ENCODE measurements at places on chromosomes 2 and 18.

- no peak for DNase-seq
These were observed 94.5 kb downstream of the SNTG2 start for GRCh38 chr2:1045109-1045508.

DNA sequence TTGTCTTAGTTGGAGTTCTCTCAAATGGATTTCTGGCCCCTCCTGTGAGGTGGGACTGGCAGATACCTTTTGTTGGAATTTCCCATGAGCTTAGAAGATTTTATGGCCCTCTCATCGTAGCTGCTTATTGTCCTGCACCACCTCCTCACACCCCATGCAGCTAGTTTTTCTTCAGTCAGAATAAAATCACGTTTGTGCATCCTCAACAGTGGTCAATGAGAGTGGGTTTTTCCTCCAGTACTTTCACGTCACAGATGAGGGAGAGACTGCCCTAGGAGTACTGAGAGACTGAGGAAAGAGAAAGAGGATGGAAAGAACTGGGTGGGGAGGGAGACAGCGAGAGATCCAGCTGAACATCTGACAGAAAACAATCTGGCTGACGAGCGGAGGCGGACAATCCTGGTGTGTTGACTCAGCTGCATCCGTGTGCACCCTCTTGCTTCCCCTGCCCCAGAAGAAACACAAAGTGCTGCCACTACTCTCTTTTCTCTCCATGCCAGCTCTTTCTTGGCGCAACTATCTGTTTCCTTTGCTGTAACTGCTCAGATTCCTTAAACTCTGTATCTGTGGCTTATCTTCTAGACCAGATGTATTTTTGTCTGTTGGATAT is 7.4 kb downstream of the RAPGEF4 start:
- no peak for DNase-seq

GRCh38 chr2:33458248-33458819 is 18.1 kb upstream of the RASGRP3 start:
- DNase-seq: no peak

- peak; percentile 2 for DNase-seq
These were observed 152.5 kb downstream of the PLEKHA3 start for GRCh38 chr2:178632729-178633128.

GRCh38 chr2:165898381-165898780 is 55.2 kb downstream of the TTC21B start:
- DNase-seq: no peak

DNA sequence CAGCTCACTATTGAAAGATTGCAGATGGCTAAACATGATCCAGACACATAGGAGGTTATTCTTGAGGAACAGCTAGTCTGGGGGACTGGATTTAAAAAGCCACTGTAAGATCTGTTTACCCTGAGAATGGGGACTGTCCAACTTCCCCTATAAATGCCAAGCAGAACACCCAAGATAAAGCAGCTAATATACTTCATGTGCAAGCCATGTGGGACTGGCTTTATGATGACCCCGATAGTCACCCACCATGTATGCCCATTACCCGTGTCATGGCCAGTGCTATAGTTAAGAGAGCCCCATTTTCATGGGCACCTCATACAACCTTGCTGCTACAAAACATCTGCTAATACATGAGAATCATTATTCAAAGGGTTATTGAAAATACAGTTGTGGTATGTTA is 16.0 kb downstream of the YPEL5 start:
- no peak for DNase-seq

GRCh38 chr2:68716604-68717304 is 17.9 kb upstream of the ARHGAP25 start:
- no peak for DNase-seq

GRCh38 chr2:25276569-25277465 is 64.9 kb downstream of the DNMT3A start:
- DNase-seq: peak; percentile 94

DNA sequence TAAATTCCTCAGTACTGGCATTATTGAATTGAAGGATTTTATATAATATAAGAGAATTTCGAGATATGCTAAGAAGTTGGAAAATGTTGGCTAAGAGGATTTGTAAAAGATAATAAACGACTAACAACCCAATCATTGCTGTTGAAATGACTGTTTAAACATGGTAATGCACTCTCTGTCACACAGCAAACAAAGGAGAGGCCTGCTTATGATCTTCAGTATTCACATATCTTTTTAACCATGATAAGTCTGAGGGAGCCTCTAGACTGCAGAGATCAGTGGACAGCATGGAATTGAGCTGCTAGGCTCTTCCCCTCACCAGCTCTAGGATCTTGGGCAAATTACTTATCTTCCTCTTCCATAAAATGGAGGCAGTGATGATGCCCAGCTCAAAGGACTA is 2.7 kb downstream of the KCTD18 start:
- no peak for DNase-seq

DNA sequence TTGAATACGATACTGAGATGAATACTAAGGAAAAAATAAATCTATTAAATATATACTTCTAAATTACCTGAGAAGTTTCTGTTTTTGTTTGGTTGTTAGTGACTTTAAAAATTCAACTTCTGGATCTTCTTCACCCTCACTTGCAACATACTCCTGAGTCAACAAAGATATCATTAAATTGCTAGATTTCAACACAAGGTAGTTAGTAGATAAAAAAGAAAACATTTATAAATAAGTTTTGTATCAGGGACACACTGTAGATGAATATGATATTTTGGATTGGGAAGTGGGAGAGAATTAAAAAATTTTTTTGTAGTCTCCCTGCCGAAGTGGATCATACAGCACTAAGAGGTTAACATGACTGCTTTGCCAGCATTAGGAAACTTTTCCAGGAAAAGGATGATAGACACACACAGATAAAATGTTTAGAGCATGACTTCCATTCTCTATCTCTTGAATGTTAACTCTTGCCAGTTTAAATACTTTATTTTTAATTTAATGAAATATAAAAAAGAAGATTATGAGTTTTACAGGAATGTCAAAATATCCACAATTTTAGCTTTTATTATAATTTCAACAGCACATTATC is 15.9 kb downstream of the SP9 start:
- no peak for DNase-seq

DNA sequence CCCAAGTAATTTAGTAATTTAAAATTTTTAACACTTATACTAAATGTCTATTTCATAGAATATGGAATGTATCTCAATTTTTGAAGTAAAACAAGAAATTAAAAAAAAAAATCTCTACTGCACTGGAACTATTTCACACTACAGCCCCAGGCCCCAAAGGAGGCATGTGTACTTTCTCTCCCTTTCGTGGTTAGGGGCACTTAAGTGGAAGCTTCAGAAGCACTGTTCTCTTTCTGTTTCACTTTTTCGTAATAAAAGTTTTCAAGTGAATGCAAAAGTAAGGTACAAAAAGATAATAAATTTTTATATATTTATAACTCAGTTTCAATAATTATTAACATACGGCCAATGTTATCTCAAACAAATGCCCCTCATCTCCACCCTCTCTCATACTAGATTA is 123.8 kb upstream of the STON1 start:
- no peak for DNase-seq

DNA sequence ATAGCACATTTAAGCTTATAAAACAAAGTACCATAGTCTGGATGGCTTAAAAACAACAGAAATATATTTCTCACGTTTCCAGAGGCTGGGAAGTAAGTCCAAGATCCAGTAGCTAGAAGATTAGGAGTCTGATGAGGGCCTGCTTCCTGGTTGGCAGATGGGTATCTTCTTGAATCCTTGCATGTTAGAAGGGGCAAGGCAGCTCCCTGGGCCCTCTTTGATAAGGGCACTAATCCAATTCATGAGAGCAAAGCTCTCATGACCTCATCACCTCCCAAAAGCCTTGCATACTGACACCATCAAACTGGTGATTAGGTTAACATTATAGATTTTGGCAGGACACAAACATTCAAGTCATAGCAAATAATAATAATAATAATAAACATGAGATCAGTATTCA is 146.4 kb downstream of the CCDC102B start:
- no peak for DNase-seq

GRCh38 chr2:10028988-10029874 is 14.1 kb upstream of the KLF11 start:
- DNase-seq: peak; percentile 84

DNA sequence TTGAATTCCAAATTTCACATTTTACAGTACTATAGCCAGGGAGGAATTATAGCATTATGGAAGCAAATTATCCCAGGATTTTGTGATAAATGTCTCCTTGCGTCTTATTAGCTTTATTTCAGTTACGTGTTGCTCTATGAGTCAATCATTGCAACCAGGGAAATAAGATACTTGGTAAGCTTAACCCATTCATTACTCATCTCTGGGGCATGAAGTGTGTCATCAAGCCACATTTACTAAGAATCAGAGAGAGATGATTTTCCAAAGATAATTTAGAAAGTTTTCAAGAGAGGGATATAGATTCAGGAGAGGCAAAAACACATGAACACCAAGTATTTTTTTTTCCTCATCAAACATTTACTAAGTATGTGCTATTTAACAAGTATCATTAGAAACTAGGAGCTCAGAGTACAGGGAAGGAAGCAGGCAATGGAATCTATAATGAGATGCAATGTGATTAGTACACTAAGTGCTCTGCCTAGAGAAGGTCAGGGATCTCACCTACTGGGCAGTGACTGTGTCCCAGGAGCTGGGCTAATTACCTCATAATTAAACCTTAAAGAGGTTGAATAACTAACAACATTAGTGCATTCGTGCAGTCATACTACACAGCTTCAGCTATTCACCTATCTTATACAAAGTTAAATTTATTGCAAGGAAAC is 217.8 kb upstream of the NXPH2 start:
- DNase-seq: no peak

DNA sequence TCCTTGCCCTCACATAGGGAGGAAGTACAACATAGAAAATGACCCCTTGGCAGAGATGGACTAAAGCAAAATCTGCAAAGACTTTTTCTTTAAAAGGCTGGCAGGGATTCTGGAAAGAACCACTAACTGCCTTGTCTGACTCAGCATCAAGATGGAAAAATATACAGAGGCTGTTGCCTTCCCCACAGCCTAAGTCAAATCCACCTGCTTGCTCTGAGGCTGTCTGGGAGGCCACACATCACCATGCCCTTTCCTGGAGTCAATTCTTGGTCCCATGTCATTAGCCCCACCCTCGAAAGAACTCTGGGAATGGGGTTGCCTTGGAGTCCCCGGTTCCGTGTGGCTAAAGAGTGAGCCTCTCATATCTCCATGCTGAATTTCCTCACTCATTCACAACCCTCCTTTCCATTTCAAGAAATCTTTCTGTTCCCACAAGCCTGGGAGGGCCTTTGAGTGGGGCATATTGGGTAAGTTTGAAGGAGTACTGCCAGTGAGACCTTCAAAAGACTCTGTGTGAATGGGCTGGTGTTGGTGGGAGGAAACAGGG is 39.4 kb downstream of the BMP10 start:
- no peak for DNase-seq

- peak; percentile 33 for DNase-seq
These were observed 26.9 kb upstream of the COL6A3 start for GRCh38 chr2:237440819-237441281.

DNA sequence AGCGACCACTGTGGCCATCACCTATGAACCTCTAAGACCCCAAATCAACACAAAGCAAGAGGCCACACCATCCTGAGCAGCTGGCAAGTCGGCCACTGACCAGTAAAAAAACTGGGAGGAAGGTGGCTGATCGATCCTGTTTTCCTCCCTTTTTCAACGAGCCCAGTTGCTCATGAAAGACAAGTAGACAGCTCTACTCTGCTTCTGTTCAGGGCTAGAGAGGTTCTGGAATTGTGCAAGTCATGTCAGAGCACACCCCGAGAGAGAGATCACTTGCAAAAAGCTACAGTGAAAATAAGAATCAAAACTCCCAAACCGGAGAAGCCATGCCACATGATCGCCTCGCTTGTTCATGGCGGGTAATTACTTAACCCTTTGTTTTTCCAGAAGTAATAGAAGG is 34.6 kb downstream of the ZNF516 start:
- DNase-seq: peak; percentile 9

DNA sequence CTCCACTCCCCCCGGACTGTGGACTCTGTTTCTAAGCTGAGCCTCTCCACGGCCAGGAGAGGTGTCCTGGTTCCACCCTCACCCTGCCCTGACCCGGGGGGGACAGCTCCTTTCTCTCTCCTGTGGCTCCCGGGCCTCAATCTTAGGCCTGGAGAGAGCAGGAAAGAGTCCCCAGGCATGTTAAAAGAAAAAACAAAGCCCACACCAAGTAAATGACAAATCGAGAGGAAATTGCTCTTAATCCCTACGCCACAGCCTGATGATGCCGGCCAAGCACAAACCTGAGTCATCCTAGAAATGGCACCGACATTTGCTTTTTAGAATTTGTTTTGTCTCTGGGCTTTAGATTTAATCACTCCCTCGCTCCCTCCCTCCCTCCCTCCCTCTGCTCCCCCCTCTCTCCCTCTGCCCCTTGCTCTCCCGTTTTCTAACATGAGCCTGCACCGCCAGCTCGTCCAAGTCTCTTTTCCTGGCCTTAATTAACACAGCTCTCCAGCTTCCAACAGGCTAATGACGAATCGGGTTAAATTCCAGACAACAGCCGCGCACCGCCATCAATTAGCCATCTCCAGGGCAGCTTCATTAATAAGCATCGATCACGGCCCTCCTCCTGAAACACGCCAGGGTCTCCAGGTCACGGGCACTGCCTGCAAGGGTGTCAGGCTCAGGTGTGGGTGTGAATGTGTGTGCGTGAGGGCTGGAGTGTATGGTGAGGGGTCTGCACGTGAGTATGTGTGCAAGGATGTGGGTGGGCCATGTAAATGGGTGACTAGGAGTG is 230.8 kb downstream of the CELF4 start:
- DNase-seq: no peak

GRCh38 chr2:62354771-62355561 is 151.0 kb downstream of the TMEM17 start:
- DNase-seq: no peak

GRCh38 chr2:54353216-54353615 is 97.2 kb upstream of the TSPYL6 start:
- no peak for DNase-seq

GRCh38 chr2:240819858-240820606 is at the start of gene KIF1A:
Gene KIF1A, minus strand, starts transcription at chr2:240820219. Its CDS starts 22,467 bp downstream, at chr2:240797752.
- no peak for DNase-seq

GRCh38 chr2:79935771-79936657 is 368.5 kb downstream of the LRRTM1 start:
- peak; percentile 29 for DNase-seq

GRCh38 chr2:29729401-29729800 is 192.0 kb downstream of the ALK start:
- DNase-seq: no peak

GRCh38 chr2:189500456-189501160 is 59.3 kb downstream of the WDR75 start:
- no peak for DNase-seq

DNA sequence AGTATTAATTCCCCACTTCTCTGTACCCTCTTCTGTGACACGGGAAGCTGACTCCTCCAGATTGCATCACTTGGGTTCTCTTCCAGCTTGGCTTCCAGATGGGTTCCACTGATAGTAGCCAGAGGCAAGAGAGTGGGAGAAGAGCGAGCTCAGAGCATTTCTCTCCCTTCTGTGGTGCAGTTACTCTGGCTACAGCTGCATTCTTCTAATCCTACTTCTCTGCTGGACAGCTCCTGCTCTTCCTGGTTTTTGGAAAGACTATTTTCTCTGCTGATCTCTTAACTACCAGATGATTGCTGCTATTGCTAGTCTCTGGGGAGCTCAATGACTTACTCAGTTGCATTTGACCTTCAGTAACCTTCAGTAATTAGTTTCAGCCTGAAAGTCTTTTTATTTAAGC is 187.5 kb upstream of the MAP2 start:
- DNase-seq: no peak

All from GM20000 (cell line).